ENCODE measurements at places on chromosomes 12 and 14. TPM values are rescaled to one million over a fixed set of nuclear protein-coding genes. Genes with fewer than 3 reads are reported as not detected.
A peak's percentile ranks its signal among the peaks of the same experiment; 100 is the strongest.

DNA sequence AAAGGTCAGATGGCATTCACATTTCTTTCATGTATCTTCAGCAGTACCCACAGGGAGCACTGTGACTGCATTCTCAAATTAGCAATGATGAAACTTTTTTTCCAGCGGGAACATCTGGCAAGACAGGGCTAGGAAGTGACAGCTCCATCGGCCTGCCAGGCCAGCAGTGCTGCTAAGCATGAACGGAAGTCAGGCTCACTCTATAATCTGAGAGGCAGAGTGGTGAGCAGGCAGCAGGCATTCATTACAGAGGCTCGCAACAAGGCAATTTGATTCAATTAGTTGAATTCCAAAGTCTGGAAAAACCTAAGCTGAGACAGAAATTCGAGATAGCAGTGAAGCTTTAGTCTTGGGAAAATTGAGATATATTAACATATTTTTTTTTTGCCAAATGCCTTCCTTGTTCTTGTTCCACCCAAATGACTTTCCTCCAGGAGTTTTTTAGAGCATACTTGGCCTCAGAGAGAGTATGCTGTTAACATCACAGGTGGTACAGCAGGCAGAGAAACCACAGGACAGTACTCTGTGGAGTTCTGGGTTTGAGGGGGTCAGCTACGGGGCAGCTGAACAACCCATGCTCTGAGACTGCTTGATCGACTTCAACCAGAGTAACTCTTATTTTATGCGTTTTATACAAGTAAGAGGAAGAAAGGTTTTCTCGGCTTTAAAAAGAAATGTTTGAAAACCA, 414.9 kb downstream of the APAF1 start:
- no peak for DNase-seq

GRCh38 chr12:131737150-131737827, 26.4 kb downstream of the SFSWAP start:
- no peak for DNase-seq

- no peak for DNase-seq
These were observed 29.7 kb upstream of the INSM2 start for GRCh38 chr14:35504260-35504659.

DNA sequence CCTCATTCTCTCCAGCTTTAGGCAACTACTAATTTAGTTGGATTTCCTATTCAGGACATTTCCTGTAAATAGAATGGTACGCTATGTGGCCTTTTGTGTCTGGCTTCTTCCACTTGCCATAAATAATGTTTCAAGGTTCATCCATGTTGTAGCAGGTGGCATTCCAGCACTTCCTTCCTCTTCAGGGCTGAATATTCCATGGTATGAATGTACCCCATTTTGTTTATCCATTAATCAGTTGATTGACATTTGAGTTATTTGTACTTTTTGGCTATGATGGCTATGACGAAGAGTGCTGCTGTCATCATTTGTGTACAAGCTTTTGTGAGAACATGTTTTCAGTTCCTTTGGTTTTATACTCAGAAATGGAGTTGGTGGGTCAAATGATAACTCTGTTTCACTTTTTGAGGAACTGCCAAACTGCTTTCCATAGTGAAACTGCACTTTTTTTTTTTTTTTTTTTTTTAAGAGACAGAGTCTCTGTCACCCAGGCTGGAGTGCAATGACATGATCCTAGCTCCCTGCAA, 6.5 kb upstream of the CDK2AP1 start:
- DNase-seq, result no peak

GRCh38 chr14:97056086-97056485, 258.9 kb downstream of the VRK1 start:
- no peak for DNase-seq

DNA sequence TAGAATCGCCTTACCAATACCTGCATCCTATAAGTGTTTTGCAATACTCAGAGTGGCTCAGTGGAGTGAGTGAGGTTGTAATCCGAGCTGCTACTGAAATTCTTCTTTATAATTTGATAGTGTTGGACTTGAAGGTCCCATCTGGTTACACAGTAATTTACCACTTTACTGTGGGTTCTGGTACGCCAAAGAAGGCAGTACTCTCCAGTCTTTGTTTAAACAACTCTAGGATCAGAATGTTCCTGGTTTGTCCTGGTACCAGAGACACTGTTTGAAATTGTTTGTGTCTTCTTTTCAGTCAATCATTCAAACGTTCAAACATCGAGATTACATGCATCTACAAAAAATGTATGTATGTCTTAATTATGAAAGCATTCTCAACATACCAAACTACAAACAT, 51.3 kb upstream of the AMN1 start:
- no peak for DNase-seq

- no peak for DNase-seq
These were observed 1.8 kb downstream of the ISCA2 start for GRCh38 chr14:74495356-74495755.

- peak; percentile 28 for DNase-seq
These were observed 36.5 kb downstream of the CMKLR1 start for GRCh38 chr12:108302403-108303311.

Gene IFI27L2
- 32.3 TPM for total RNA-seq

Gene TAS2R20
- total RNA-seq, result 1.7 TPM

Gene PTPRQ
- not detected for total RNA-seq

Gene OTOGL
- total RNA-seq, result 0.47 TPM

Gene CLEC2D
- 6.2 TPM for total RNA-seq

Gene MIP
- total RNA-seq, result not detected

All from left colon (tissue), 2 donors.